Epithelial cell of esophagus (primary cell): ENCODE measurements at places on chromosomes 2 and 18.

DNA sequence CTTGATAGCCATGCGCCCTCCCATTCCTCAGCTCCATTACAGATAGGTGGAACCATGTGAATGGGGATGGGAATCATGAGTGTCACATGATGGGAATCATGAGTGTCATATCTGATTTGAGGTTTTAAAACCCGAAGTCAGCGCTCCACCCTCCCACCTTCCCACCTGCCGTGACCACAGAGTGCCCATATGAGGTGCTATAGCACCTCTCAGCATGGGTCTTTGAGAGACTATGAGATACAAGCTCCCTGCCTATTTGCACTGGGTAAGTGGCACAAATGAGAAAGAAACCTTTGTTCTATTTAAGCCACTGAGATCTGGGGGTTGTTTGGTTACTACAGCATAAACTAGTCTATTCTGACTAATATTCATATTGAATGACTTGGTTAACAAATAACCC, 78.5 kb upstream of the PTPRM start:
- no peak for DNase-seq

GRCh38 chr2:15579641-15580040, 12.0 kb upstream of the DDX1 start:
- DNase-seq, result peak; percentile 41

GRCh38 chr18:76476665-76477561, 18.1 kb downstream of the ZNF516 start:
- DNase-seq, result peak; percentile 46

DNA sequence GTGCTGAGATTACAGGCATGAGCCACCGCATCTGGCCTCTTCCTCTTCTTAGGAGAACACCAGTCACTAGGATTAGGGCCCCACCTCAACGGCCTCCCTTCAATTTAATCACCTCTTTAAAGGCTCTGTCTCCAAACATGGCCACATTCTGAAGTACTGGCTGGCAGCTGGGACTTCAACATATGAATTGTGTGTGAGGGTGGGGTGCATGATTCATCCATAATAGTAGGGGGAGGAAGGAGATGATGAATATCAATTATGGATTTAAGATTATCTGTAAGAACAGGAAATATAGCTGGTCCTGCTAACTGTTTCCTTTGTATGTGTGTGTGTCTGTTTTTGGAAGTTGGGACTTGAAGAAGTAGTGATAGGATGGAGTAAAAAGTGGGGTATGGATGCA, 14.7 kb upstream of the EPG5 start:
- DNase-seq, result no peak

DNA sequence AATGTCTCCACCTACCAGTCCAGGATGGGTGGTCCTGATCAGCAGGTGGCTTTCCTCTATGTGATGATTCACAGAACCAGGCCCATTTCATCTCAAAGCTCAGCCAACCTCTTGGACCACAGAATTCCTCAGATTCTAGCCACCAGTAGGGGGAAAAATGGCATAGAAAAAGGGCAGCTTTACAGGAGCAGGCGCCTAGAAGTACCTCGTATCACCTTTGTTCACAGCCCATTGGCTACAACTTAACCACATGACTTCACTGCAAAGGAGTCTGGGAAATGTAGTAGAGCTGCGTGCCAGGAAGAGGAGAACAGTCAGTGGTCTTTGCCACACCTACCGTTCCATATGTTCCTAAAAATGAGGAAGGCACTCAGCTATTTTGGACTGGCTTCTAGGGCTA, 62.8 kb upstream of the DTNA start:
- DNase-seq, result no peak

- DNase-seq, result peak; percentile 57
These were observed 38.7 kb upstream of the GLS start for GRCh38 chr2:190841707-190842505.

DNA sequence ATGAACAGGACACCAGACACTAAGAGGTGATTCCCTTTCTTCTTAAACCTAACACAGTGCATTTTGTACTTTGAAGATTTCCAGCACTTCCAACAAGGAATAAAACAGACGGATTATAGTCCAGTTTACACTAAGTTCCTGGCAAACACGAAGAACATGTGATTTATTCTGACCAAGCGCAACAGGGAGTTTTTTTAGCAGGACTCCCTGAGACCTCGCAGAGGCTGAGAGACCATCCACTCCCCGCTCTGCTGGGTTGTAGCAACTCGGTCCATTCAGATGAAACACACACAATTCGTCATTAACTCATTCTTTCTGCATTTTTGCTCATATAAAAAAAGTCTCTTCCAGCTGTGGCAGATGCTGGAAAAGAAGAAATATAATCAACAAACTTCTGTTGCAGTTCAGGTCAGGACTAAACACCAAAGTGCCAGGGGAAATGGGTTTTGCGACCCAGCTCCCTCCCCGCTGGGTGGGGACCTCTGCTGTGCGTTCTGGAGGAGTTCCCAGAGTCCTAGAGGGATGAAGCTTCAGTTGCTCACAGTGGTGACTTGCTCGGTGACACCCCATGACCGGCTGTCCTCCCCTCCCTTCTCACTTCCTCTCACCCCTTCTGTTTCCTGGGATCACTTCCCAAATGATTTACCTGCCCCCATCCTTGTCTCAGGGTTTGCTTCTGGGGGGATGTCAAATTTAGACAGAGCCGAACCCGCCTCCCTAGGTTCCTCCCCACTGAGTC, 52.5 kb downstream of the KCNF1 start:
- no peak for DNase-seq

DNA sequence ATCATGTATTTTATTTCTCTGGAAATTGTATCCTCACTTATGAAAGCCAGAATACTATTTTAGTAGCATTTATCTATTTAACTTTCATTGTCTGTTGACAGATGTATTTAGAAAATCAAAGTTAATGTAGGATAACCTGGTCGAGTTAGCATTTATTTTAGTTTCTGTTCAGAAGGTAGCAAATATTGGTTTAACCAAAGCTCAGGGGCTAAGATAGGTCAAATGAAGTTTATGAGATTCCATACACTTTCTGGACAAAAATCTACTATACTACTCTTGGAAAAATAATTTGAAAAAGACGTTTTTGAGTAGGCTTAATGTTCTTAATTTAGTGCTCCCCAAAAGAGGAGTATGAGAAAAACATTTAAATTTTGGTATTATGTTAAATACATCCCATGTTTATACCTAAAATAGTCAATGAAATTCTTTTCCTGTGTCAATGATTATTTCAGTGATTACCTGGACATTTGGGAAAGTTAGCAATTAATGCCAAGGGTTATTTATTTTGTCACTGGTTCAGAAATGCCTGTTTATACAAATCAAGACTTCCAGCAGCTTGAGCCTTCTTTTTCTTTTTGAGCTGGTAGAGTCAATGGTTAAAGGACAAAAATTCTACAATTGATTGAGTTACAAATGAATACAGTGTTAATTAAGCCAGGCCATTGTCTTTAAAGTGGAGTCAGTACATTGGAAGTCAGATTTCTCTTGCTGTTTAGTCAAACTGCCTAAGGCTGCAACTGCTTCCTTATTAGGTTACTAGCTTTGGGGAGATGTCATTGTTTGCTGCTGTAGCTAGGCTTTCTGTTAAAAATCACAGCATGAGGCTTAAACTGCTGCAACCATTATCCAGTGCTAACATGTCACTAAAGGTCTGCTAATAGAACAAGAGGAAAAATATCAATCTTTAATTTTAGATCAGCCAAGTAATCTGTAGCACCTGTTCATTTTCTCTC, 182.3 kb downstream of the CAMKMT start:
- peak; percentile 81 for DNase-seq

- no peak for DNase-seq
These were observed 48.8 kb downstream of the C2orf42 start for GRCh38 chr2:70141902-70142589.

- peak; percentile 82 for DNase-seq
These were observed 31.7 kb downstream of the MBP start for GRCh38 chr18:77100751-77101355.

- no peak for DNase-seq
These were observed 20.5 kb upstream of the SLC35F5 start for GRCh38 chr2:113776949-113777348.

DNA sequence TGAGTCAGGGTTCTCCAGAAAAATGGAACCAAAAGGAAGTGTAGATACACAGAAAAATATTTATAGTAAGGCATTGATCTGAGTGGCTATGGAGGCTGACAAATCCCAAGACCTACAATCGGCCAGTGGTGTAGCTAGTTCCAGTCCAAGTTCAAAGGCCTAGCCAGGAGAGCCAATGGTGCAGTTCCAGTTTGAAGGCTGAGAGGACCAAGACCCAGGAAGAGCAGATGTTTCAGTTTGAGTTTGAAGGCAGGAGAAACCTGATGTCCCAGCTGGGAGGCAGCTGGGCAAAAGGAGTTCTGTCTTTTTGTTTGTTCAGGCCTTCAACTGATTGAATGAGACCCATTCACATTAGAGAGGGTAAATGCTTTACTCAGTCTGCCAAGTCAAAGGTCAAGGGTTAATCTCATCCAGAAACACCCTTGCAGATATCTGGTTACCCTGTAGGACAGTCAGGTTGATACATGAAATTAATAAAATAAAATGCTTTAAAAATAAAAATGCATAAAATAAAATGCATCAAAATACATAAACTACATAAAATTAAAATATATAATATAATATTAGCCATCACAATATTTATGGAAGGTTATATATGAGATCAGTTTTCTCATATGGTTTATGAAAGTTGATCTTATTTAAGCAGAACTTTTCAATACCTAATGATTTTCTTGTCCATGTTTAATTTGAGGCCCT, 38.7 kb downstream of the KCNE4 start:
- DNase-seq, result no peak

DNA sequence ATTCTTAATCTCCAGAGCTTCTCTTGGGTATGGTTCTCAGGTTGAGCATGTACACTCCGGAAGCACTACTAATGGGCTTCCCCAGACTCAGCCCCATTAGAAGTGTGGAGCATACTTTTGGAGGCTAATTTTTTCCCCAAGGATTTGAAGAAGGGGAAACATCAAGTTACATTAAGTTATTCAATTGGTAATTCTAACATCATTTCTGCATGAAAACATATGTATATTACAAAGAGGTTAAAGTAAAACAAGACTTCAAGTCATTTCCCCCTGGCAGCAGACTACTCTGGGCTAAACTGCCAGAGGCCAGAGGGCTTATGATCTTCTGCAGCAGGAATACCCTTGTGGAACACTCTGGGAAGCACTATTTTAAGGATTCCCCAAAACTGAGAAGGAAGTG, 227.7 kb upstream of the STK17B start:
- no peak for DNase-seq

- peak; percentile 36 for DNase-seq
These were observed 3.7 kb downstream of the ZFP36L2 start for GRCh38 chr2:43222475-43223309.

- DNase-seq, result no peak
These were observed 125.5 kb downstream of the NRP2 start for GRCh38 chr2:205807758-205808157.
